Activated CD4-positive, alpha-beta T cell treated with anti-CD3 and anti-CD28 coated beads, Interleukin-10, Interleukin-2, amounts not matched to agents 100 ng/mL and 50 ng/mL, durations not matched to agents 16 hours and 8 hours (primary cell): ENCODE measurements at places on chromosomes 11 and 22.

DNA sequence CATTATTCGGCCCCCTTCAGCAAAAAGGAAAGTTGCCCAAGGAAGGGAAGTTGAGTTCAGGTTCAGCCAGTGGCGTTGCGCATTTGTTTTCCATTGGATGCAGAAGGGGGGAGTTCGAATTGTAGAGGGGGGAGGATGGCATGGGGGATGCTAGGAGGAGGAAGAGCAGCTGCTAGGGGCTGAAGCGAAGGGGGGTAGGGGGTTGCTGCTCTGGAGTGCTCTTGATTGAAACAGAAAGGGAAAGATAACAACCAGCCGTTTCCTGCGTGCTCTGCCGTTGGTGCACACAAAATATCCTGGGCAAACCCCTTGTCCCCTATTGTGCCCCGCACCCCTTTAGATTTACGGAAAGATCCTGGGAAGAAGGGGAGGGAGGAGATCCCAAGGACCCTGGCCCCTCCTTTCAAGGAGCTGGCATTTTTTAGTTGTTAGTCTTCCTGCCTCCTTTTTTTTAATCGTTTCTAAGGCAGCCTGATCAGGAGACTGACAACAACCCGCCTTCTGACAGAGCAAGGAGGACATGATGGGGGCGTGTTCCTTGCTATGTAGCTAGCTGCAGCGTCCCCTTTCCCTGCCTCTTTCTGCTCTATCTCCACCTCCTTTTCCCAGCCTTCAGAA, 2.1 kb downstream of the KMT2A start:
- DNase-seq = peak; percentile 73

- no peak for DNase-seq
Observed at GRCh38 chr11:103450241-103450640, 341.0 kb downstream of the DYNC2H1 start.

DNA sequence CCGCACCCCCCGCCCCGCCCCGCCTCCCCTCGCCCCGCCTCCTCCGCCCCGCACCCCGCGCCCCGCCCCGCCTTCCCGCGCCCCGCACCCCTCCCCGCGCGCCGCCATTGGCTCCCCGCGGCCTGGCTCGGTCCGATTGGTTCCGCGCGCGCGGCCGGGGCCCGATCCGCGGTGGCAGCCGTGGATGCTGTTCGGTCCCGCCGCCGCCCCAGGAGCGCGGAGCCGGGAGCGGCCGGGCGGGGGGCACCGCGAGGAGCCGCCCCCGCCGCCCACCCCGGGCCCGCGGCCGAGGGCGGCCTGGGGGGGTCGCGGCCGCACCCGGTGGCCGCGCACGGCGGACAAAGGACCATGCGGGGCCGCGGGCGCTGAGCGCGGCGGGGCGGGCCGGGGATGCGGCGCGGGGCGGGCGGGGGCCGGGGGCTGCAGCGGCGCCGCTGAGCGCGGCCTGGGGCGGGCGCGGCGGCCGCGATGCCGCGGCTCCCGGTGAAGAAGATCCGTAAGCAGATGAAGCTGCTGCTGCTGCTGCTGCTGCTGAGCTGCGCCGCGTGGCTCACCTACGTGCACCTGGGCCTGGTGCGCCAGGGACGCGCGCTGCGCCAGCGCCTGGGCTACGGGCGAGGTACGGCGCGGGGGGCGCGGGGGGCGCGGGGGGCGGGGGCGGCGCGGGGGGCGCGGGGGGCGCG, at the start of gene B4GALNT4:
B4GALNT4 (plus strand) TSS at position 164 of the 683 bp plus-strand sequence; CDS start at position 469, 305 bp downstream.
- DNase-seq = no peak

- no peak for DNase-seq
Observed at GRCh38 chr11:60872961-60873524, 5.7 kb downstream of the ZP1 start.

GRCh38 chr11:40294349-40294735, 1165.1 kb downstream of the LRRC4C start:
- no peak for DNase-seq

GRCh38 chr11:46438211-46438610, 46.6 kb upstream of the CHRM4 start:
- DNase-seq = no peak

DNA sequence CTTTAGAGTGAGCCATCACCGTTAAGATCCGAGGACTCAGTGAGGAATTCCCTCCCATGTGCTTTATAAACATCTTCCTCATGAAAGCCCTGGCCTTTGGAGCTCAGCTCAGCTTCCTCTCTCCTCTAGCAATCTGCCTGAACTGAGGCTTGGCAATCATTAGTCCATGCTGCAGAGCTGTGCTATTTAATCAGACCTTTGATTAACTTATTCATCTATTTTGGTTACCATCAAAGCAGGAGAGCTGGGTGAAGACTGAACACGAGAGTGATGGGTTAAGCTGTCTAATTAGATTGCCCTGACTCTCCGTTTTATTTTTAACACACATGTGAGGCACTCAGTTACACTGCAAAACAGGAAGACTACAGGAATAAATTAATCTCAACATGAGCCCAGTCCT, 351.3 kb downstream of the LARGE1 start:
- DNase-seq = no peak

DNA sequence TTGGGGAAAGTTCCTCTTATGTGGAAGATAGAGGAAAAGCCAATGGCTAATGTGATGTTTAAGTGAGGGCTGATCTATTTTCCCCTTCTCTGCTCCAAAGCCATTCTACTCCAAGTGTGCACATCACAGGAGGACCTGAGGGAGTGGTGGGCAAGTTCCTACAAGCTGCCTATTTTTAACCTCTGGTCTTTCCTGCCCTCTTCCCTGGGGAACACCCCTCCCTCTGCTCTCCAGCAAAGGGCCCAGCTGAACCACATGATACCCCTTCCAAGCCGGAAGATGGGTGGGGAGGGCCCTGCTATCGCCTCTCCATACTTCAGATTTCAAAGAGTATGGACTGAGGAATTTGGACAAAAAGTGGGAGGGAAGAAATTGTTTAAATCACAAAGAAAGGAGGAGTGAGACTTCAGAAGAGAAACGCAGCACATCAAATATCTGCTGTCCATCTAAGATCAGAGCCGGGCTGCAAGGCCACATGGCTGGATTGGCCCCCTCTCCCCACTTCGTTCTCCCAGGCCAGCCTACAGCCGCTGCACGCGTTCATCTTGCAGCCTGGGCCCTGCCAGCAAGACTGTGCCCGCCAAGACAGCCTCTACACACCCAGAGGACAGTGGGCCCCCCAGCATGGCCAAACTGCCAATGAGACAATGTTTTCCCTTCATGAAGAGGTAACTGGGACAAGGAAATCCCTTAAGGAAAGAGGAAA, 77.5 kb downstream of the MICAL3 start:
- DNase-seq = no peak

- DNase-seq = no peak
Observed at GRCh38 chr11:75424396-75424795, 8.6 kb downstream of the KLHL35 start.

DNA sequence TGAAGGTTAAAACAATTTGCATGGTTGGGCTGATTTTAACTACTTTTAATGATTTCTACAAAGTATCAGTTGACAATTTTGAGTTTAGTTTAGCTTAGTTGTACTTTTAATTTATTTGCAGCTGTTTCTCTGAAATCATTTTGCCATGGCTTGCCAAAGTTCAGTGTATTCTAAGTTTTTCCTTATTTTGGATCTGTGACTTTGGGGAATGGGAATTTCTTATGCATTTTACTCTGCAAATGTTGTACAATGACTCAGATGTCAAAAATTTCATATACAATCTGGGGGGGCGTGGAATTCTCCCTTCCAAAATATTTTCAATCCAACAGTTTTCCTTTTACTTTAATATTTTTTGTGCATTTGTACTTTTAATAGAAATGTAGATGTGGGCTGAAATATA, 8.9 kb upstream of the DCHS1 start:
- DNase-seq = no peak

DNA sequence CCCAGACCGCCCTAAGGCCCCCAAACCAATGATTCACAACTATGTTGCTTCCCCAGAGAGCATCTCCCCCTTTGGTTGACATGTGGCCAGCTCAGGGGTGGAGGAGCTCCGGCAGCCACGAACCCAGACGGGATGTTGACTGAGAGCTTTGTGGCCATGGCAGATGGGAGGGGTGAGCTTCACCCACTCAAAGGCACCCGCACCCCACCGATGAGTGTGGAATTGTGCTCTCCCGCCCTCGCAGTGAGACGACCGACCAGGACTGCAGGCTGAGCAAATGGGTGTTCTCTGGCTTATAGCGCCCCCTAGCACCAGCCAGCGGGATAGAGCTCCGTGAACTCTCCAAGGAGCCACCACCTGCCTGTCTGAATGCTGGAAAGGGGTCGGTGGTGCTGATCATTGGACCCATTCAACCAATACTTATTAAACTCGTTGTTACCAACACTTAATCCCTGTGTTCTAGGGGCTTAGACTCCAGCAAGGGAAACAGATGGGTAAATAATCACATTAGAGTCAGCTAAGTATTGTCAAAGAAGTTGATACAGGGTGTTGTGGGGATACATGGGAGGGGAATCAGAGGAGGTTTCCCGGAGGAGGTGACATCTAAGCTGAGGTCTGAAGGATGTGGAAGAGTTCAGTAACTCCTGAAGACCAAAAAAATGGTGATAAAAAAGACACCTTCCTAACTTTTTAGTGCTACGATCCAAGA, 4.5 kb upstream of the TIMP3 start:
- peak; percentile 63 for DNase-seq

GRCh38 chr11:72491001-72491400, 56.7 kb upstream of the CLPB start:
- no peak for DNase-seq

GRCh38 chr11:120302001-120302805, 22.9 kb upstream of the TLCD5 start:
- no peak for DNase-seq

DNA sequence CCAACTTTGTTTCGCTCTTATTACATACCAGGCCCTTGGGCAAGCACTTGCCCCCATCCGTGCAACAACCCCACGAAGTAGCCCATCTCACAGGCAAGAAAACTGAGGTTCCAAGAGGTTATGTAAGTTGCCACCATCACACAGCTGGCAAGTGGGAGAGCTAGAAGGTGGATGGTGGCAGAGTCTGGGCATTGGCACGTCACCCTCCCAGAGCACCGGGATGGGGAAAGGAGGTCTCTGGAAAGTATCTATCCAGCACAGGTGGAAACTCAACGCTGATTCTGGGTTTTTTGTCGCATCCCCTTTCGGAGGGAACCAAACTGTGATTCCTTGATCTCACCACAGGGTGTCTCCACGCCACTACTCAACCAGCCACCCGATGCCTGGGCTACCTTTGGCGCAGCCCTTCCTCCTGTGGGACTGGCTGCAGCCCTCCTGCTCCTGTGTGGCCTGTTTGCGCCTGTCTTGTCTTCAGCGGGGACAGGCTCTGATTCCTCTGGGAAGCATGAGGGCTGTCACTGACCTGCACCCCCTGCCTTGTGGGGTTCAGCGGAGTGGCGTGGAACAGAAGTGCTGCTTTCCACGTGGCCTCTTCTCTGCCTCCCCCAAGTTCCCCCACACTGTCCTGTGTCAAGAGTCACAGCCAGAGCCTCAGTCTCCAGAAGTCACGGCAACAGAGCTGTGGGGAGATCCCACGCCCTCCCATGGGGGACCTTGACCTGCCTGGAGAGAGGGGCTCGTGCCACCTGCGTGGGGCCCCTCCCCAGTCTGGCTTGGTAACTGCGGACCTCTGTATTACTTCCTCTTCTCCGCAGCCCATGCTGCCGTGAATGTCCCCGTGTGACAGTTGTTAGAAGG, 34.4 kb upstream of the TRIM29 start:
- peak; percentile 66 for DNase-seq

GRCh38 chr22:23158516-23159290, 13.4 kb downstream of the RAB36 start:
- DNase-seq = no peak

DNA sequence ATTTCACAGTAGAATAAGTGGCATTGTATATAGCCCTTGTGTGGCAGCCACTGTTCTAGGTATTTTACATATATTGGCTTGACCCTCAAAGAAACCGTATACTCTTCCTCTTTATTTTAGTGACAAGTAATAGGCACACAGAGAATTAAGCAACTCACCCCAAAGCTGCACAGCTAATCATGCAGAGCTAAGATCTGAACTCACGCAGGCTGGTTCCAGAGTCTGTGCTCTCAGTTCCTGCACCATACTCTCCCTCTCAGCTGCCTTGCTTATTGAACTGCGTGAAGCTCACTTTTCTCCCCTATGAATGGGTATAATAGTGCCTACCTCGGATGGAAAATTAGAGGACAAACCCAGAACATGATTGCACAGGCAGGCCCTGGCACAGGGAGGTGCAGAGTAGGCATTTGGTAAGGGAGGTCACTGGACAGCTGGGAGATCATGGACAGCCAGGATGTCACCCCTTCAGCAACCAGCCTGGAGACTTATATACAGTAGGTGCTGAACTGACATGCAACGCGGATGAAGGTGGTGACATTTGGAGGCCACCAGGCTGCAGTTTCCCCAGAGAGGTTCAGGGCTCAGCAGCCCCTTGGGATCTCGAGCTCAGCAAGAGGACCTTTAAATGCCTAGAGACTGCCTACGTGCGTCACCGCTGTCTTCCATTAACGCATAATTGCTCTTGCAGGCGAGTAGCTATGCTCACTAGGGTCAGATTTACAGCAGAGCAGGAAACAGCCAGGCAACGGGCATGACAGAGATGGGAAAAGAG, 78.4 kb upstream of the TP53I11 start:
- DNase-seq = no peak

GRCh38 chr11:6799402-6799801, at the start of gene OR6A2:
OR6A2 (minus strand) TSS chr11:6799689; CDS start chr11:6795708, 3,981 bp downstream.
- DNase-seq = no peak

GRCh38 chr11:126624506-126624905, 269.0 kb downstream of the ST3GAL4 start:
- DNase-seq = no peak

DNA sequence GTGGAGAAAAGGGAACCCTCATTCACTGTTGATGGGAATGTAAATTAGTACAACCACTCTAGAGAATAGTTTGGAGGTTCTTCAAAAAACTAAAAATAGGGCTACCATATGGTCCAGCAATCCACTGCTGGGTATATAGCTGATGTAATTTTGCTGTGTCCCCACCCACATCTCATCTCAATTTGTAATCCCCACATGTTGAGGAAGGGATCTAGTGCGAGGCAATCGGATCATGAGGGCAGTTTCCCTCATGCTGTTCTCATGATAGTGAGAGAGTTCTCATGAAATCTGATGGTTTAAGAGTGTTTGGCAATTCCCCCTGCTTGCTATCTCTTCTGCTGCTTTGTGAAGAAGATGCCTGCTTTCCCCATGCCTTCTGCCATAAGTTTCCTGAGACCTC, 17.1 kb upstream of the OR52M1 start:
- no peak for DNase-seq

DNA sequence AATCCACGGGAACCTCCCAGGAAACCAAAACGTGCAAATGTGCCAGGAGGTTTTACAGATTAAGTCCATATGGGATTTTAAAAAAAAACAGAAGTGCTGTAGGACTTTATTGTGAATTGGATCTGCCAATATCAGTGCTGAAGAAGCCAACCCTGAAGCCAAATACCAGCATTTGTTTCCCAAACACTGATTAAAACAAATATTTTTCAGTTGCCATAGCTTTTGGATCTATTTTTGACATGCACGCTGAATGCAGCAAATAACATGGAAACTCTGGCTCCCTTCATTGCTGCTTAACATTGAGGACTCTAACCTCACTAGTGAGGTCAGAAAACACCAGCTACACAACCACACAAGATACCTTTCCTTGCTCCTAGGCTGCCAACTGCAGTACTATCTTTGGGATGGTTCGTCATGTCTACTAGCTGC, 28.4 kb upstream of the SIK2 start:
- no peak for DNase-seq

GRCh38 chr11:62108017-62108750, 15.6 kb upstream of the INCENP start:
- peak; percentile 74 for DNase-seq
